ENCODE measurements at places on chromosomes 4 and X. TPM values are rescaled to one million over a fixed set of nuclear protein-coding genes. Genes with fewer than 3 reads are reported as not detected.

The KCNE5 gene
- 0.34 TPM for total RNA-seq

GRCh38 chr4:98626350-98626749, 32.1 kb downstream of the TSPAN5 start:
- no peak for DNase-seq

DNA sequence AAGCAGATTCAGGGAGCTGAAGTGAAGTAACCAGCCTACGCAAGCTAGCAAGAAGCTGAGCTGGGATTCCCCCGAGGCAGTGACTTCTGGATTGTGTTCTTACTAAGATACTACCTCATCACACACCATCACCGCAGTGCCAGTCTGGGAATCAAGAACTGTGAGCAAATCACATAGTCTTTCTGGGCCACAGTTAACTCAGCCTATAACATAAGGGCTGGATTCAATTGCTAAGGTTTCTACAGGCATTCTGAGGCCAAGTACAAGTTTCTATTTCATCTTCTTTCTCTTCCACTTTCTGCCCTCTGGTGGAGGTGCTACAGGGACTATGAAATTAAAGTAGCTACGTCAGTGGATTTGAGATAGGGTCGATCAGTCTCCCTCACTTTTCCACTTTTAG, 1.4 kb upstream of the CORIN start:
- peak; percentile 37 for DNase-seq

DNA sequence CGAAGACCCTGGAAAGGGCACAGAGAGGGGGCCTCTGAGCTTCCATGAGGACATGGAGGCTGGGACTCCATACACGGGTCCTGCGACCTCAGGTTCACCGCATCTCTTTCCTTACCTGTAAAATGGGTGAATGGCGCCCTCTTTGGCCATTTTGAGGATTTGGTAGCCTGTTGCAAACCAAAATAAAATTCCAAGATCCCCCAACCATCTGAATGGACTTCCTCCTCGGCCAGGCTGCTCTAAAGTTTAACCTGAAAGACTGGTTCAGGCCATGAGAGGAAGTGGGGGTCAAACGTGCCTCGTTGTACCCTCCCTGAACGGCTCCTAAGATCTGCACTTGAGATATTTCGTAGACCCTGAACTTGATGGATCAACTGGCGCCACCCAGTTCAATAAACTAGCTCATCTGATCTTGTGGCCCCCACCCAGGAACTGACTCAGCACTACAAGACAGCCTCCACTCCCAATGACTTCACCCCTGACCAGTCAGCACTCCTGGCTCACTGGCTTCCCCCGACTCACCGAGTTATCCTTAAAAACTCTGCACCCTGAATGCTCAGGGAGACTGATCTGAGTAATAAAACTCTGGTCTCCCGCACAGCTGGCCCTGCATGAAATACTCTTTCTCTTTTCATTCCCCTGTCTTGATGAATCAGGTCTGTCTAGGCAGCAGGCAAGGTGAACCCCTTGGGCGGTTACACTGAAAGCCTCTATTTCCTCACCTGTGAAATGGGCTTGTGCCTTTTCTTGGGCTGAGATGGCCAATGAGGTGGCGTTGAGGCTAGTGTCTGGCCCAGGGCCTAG, 32.9 kb upstream of the GPR78 start:
- DNase-seq, result peak; percentile 54

DNA sequence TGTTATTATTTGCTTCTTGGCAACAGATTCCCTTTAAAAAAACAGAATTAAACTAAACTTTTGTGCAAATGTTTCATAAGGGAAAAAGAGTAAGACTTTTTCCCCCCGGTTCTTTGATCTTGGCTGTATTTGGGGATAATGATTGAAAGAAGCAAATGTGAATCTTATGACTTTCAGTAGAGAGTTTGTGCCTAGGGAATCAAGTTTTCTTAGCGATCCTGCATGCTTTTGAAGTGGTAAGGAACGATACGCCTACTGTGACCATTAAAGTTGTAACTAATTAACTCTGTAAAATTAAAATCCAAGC, 9.0 kb downstream of the ATP10D start:
- no peak for DNase-seq

Data from HT-29 (cell line).